ENCODE measurements at places on chromosomes 1 and 21.

DNA sequence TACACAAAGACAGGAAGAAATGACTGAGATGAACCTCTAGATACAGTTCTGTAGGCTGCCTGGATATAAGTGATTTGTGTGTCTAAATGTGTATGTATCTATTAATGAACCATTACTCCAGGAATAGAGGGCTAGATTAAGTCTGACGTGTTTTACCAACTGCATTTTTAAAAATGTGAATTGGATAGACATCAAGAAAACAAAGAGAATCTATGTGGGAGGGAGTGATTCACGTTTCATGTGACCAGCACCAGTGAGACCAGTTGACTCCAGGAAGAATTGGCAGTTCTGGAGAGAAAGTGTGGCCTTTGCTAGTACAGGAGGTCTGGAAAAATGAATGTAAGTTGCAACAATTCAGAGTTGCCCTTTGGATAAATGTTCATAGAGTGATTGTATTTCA lies 53.4 kb upstream of the RGS21 start:
- no peak for DNase-seq

GRCh38 chr1:175889848-175890247 lies 146.5 kb upstream of the TNR start:
- DNase-seq = no peak

DNA sequence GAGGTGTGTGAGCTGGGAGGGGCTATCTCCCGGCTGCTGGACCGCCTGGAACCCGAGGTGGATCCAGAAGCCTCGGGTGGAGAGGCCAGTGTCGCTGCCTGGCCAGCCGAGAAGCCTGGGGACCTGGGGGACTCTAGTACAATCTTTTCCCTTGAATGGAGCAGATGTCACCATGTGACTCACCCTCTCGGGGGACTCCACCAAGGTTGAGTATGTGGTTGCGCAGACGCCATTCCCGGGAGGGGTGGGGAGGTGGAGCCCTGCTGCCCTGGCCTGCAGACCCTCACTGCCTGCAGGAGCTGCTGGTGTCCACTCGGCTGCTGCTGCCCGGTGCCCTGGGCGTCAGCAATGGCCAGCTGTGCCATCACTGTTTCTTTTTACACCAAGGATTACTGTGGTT lies 40.3 kb downstream of the TP73 start:
- DNase-seq = no peak

DNA sequence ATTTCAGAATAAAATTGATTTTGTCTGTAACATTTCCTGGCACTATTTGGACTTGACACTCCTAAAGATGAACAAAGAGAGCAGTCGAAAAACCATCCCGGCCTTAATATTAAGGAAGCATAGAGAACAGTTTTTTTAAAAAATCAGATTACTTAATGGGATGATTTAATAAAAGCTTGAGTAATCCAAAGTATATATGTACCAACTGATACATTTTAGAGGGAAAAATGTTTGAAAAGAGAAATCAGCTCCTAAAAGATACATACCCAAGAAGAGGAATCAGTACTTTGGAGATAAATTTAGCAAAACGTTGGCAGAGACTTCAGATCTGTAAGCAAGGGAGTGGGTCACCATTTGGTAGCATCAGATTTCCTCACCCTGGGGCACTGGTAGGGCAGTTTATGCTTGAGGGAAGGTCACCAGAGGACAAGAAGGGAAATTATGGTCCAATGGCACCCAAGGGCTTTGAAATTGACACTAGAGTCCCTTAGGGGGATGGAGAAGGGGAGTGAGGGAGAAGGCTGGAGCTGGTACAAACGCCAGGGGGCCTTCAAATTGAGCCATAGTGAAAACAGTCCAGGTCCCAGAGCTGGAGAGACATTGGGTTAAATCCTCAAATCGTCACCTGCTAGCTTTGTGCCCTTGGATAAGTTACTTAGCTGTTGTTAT lies 5.9 kb downstream of the SLAMF7 start:
- DNase-seq = no peak

GRCh38 chr1:47241114-47242113 lies 9.4 kb upstream of the TAL1 start:
- no peak for DNase-seq
